ENCODE measurements at places on chromosomes 1 and 21.
A peak's percentile ranks its signal among the peaks of the same experiment; 100 is the strongest.

DNA sequence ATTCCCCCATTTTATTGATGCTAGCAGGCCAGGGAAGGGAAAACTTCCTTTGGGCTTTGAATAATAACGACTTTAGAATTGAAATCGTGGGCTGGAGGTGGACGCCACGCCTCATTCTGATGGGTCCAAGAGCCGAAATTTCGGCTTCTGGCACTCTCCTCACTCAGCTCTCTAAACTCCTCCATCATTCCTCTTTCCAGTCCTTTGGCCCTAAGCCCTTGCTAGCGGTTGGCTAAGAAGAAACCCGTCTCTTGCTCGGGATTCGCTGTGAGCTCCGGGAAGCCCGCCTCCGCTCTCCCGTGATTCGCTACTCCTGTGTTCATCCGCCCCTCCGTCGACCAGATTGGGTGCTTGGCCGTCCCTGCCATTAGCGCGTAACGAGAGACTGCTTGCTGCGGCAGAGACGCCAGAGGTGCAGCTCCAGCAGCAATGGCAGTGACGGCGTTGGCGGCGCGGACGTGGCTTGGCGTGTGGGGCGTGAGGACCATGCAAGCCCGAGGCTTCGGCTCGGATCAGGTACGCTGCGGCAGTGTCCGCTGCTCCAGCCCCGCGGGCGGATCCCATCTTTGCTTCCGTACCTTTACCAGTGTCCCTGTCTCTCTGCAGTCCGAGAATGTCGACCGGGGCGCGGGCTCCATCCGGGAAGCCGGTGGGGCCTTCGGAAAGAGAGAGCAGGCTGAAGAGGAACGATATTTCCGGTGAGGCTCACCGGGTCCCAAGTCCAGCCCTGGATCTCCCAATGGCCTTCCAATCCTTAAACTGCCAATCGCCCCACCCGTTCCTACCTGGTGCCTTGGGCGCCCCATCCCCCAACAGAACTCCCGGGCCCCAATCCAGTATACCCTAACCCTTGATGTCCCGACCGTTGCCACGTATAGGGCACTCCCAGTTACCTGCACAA, at the start of gene ATP5IF1:
Gene ATP5IF1, plus strand, starts transcription at position 370 of the 901 bp plus-strand sequence. Its CDS starts 60 bp downstream, at position 430.
- peak; percentile 95 for DNase-seq

DNA sequence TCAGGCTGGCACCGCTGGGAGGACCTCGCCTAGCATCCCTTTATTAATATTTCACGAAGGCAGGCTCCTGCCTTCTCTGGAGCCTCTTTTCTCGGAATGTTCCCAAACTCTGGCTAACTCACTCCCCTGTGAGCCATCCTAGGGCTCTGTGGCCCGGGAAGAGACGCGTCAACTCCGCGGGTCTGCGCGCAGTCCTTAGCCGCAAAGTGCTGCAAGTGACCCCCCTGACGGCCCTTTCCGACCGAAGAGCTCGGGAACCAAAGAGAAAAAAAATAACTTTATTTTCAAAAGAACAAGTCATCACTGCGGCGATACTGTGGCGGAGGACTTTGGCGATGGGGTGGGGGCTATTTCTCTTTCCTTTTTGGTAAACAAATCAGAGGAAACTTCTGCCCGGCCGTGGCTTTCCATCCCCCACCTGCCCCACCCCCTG, 14.6 kb downstream of the NR5A2 start:
- DNase-seq = no peak

GRCh38 chr1:29634746-29635335, 398.5 kb downstream of the PTPRU start:
- no peak for DNase-seq

- DNase-seq = no peak
Measured at GRCh38 chr1:245685111-245685810, 530.5 kb downstream of the KIF26B start.

DNA sequence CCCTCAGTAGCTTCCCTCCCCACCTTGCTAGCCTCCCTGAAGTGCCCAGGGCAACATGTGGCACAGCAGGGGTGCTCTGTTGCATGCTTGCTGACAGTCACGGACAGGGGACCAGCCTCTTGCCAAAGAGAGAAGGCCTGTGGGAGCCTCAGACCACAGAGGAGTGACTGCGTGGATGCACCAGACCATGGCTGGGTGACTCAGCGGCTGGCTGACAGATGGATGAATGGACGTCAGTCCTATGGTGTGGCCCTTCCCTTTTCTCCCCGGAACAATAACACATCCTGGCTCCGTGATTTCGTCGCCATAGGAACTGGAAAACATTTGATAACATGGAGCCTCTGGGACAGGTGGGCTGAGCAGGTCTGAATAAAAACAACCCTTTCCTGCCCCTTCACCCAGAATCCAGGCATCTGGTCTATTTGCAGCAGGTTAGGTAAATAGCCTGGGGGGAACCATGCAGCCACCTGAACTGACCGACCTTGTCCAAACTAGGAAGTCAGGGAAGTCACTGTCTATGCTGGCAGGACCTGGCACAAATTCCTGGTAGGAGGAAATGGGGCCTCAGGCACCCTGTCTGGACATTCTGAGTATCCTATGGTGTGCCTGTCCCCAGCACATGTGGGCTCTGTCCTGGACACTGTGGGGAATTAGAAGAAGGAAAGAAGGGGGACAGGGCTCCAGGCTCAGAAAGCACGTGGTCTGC, 53.3 kb downstream of the NENF start:
- DNase-seq = peak; percentile 35

GRCh38 chr1:14944471-14944985, 209.0 kb upstream of the TMEM51 start:
- DNase-seq = no peak

DNA sequence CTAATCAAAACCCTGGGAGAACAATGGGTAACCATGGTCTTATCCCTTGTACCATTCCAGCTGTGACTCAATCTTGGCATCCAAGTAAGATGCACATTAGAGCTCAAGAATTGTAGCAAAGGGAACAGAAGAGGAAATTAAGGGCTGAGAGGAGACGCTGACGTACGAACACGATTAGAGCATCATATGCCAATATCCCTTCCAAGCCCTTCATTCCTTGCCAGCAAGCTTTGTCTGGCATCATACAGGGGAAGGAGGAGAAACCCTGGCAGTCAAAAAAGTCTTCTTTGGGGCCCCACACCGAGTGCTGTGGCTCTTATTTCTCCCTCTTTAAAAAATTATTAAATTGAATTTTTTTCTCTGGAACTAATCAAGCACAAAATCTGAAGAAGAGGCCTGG, 120.9 kb downstream of the ASTN1 start:
- no peak for DNase-seq

- DNase-seq = no peak
Measured at GRCh38 chr1:174165471-174166137, 6.3 kb downstream of the RABGAP1L start.

- DNase-seq = no peak
Measured at GRCh38 chr1:19637606-19638005, 6.5 kb upstream of the NBL1 start.

GRCh38 chr21:32457360-32457840, 44.9 kb downstream of the EVA1C start:
- DNase-seq = no peak

DNA sequence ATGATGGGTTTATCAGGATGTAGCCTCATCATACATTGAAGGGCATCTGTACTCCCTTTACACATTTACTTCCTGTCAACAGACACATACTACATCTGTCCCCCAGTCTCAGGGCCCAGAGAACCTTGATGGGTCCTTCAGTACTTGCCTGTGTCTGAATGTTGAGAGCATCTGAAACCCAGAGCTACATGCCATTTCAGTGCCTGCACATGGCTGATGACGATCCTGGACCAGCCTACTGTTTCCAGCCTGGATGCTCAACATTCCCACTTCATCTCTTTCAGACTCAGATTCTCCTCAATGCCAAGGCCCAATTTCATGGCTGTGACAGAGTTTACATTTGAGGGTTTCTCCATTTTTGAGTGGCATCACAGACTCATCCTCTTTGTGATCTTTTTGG, at the start of gene OR10J4:
Gene OR10J4, plus strand, starts transcription at position 301 of the 400 bp plus-strand sequence.
- DNase-seq = no peak

DNA sequence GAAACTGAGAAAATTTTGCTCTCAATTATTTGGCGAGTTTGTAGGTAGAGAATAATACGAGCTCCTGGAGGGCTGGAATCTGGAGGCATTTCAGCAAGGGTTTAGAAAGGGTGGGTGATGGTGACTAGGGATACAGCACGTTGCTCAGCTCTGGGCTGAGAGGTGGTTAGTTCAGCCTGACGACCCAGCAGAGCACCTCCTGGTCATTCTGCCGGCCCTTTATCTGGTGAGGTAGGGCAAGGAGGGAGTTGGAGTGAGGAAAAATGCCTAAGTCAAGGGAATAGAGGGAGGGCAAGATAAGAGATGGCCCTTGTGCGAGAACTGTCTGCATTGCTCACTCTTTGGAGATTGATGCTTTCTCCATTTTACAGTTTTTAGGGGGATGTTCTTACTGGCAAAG, 19.1 kb downstream of the GALNT2 start:
- no peak for DNase-seq

DNA sequence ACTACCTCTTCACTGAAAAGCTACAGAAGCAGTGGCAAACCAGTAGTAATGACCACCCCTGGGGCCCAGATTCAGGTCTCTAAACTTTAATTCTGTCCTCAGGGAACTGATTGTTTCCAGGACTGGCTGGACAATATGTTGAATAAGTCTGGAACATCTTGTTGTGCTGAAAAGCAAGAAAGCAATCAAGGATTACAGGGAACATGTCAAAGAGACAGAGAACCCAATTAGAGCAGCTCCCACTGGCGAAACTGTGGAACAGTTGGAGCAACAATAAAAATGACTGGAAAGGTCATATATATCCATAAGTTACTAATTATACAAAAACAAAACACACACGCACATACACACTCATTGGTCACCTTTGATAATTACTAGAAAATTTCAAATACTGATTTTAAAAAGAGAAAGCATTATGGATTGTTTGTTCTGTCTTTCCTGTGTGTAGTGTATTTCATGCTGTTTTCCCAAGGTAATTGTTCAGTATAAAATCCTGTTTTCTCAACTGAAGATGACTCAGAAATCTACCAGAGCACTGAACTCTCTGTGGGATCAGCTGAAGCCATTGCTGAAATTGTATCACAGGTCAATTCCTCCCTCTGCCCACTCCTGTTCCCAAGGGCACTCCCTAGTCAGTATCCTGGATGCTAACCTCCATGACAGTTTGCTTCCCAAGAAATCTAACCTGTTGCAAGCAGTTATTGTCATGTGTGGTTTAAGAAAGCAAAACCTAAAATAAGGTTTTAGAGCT, 83.6 kb upstream of the RGS1 start:
- DNase-seq = no peak

GRCh38 chr1:152699746-152700145, 1.6 kb downstream of the LCE2A start:
- no peak for DNase-seq

DNA sequence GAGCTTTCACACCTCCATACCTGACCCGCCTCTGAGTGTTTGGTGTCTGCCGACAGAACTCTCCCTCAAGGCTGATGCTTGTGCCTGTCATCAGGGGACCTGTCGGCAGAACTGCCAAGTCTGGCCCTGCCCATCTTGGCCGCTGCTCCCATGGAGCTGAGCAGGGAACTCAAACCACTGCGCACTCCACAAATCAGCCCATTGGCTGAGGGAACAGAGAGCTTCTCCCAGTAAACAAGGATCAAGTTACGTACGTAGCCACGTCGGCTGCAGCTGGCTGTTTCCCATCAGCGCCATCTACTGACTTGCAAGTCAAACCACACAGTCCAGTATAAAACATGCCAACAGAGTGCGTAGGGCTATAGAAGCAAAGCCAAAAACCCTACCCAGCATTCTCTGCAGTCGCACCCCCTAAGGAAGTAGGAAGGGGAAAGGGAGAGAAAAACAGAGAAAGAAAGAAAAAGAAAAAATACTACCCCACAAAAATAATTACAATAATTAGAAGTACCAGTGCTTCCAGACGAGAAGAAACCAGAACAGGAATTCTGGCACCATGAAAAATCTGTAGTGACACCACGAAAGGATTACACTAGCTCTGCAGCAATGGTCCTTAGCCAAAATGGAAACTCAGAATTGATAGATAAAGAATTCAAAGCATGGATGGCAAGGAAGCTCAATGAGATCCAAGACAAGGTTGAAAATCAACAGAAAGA, 13.1 kb downstream of the KRTAP13-1 start:
- peak; percentile 41 for DNase-seq

DNA sequence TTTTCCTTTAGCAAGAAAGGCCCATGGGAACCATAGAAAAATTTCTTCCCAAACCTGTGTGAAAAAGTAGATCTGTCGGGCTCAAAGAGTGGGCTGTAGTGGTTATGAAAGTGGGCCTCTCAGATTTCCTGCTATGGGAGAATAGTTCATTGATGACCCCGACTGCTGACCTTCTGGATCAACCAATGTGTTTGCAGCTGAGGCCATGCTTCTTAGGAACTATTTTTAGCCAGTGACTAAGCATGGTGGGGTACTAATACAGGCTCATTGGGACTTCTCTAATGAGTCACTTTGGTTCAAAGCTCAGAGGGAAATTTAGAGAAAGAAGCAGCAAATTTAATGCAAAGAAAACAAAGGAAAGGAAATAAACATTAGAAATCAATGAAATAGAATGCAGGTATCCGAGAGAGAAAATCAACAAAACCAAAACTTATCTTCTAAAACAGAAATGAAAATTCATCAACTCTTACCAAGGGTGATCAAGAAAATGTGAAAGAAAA, 12.6 kb upstream of the PSMA5 start:
- DNase-seq = no peak

GRCh38 chr1:183908079-183908478, 103.2 kb downstream of the RGL1 start:
- no peak for DNase-seq

DNA sequence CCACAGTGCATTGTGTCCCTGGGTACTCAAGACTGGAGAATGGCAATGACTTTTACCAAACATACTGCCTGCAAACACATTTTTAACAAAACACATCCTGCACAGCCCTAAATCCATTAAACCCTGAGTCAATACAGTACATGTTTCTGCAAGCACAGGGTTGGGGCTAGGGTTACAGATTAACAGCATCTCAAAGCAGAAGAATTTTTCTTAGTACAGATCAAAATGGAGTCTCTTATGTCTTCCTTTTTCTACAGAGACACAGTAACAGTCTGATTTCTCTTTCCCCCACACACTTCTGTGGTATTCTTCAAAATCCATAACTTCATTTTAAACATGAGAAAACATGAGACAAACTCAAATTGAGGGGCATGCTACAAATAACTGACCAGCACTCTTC, 13.9 kb downstream of the BMP8A start:
- no peak for DNase-seq

DNA sequence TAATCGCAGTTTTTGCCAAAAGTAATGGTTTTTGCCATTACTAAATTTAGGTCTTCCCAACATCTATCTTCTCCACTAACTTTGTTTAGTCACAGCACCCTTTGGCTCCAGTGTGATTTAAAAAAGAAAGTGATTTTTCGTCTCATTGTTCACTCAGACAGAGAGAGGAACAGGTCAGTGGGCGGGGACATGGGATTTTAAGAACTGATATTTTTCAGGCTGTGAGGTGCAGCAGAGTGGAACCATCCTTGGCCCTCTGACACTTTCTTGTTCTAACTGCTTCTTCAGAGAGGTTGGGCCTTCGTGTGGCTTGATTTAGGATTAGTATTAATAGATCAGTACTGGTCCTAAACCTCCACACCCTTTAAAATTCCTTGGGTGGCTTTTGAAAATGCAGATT, 38.8 kb downstream of the CASQ2 start:
- DNase-seq = no peak

GRCh38 chr21:38849776-38850175, 44.0 kb downstream of the ETS2 start:
- no peak for DNase-seq

GRCh38 chr1:224472806-224473205, 38.2 kb upstream of the WDR26 start:
- DNase-seq = no peak
